Stimulated activated CD4-positive, alpha-beta T cell treated with anti-CD3 and anti-CD28 coated beads, Interleukin-12 subunit alpha, Interleukin-12 subunit beta, amount 100 ng/mL, for 24 hours (primary cell): ENCODE measurements at places on chromosomes 6 and 20.

DNA sequence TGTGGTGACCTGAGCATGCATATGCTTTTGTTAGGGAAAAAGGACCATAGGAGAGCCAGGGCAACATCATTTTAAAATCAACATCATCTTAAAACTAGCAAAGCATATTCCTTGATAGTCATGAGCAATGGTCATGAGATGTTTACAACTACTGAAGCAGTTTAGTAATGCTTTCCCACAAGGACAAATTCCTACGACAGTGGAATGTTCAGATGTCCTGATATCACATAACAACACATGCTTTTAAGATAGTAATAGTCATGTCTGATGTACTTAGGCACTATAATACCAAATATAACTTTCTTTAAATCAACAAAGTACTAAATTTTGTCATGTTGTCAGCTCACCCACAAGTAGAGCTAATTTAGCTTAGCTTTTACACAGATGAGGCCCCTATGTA, 370.3 kb downstream of the HTR1B start:
- no peak for DNase-seq

GRCh38 chr6:40788661-40789655, 201.8 kb upstream of the LRFN2 start:
- peak; percentile 14 for DNase-seq

- DNase-seq = no peak
Measured at GRCh38 chr20:58169450-58169849, 59.0 kb downstream of the ANKRD60 start.

- DNase-seq = no peak
Measured at GRCh38 chr6:151291722-151292059, 51.9 kb downstream of the AKAP12 start.

DNA sequence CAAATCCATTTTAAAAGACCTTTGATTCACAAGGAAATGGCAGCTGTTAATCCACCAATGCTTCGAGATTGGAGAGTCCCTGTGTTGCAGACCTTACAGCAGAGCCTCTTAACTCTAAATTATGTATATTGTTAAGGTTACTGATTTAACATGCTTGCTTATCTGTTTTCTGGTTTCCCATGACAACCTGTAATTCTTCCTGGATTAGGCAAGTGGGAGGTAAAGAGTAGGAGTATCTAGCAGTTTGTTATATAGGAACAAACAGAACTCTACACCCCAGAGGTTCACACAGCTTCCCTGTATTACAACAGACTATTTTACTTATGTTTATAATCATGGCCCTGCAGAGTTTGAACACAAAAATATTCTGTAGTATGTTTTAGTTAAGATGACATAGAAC, 39.5 kb downstream of the NKX2-4 start:
- no peak for DNase-seq

- peak; percentile 74 for DNase-seq
Measured at GRCh38 chr20:45771182-45771759, 20.4 kb downstream of the WFDC3 start.

- no peak for DNase-seq
Measured at GRCh38 chr6:145587334-145587733, 148.0 kb downstream of the EPM2A start.

DNA sequence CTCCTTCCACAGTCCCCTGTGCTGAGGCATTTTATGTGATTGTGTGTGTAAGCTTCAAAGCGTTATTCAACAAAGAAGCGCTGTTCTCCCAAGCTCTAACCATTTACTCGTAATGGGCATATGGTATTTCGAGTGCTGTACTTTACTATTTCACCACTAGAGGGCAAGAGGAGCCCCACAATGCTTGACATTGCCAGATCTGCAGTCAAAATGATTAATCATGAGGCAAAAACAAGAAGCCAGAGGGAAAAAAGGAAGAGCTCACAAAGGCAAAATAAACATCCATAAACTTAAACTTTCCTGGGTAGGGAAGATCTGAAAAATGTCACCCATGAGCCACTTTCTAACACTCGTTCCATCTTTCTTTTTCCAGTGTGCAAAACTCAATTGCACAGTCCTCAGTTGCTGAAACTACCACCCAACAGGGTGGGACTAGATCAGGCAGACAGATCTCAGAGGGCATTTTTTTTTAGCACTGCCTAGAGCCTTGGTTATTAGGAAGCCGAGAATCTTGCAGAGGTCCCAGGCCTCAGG, 215.0 kb upstream of the PLCB4 start:
- DNase-seq = no peak

GRCh38 chr6:117990151-117990550, 83.1 kb downstream of the SLC35F1 start:
- DNase-seq = no peak

DNA sequence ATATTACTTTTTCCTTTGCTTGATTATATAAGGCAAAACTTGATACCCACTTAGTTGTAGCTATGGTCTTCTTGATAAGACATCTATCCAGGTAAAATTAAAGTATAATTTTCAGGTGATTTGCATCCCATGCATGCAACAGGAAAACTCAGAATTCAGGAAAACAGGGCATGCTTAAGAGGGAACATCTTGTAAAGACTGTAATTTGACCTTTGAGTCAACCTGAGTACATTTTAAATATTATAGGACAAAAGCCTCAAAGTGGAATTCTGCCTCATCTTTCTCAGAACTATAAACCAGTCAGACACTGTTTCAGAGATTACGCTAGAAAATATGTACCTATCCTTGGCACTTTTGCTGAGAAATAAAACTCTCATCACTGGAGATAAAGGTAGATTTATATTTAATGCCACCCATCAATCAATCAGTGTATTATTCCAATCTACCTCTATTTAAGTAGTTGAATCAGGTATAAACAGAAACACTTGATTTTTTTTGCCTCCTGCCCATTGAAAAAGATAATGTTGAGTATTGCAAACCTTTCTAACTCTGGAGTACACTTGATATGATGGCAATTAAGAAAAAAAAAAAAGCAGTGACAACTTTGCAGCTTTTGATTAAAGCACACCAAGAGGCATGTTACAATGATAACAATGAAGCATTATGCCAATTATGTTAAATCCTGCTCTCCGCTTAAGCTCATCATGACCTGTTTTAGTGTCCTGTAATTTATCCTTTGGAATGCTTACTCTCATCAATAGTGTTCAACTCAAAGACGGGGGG, 2.8 kb downstream of the CITED2 start:
- no peak for DNase-seq

DNA sequence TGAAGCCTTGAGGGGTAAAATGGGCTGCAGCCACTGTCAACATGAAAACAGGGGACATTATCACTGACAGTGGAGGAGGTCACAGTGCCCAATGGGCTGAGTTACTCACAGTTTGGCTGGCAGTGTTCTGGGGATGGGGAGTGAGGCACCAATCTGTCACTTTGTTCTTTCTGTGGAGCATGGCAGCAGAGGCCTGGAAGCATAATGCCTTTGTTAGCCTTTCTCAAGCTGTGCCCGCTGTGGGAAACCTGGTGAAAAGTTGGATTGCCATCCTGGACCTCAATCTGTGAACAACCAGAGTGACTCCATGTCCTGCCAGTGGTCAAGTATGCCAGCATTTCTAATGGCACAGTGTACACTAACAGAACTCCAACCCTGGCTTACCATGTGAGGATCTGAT, 143.6 kb downstream of the OR2B2 start:
- DNase-seq = no peak

DNA sequence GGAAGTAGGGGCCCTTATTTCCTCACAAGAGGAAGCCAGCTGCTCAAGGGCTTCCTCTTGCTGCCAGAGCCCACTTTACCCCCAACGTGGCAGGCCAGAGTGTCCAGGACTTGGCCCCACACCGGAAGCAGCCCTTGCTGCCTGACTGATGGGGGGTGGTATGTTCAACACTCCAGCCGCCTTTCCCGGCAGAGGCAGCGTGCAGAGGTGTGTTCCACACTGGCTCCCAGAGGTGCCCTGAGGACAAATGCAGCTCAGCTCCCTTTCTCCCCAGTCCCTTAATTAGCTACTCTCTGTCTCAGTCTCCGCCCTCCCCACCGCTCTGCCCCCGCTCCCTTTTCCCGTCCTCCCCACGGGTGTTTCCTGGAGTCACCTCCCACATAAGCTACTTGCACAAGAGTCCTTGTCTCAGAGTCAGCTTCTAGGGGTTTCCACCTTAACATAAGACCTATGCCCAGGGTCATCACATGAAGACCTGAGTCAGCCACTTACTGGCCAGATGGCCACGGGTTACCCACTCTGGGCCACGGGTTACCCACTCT, 61.7 kb upstream of the SHLD1 start:
- DNase-seq = no peak
